ENCODE measurements at places on chromosomes 12 and 14. TPM values are rescaled to one million over a fixed set of nuclear protein-coding genes. Genes with fewer than 3 reads are reported as not detected.

The KRT85 gene
- total RNA-seq = not detected

The FIGNL2 gene
- 0.24 TPM for total RNA-seq

The CLEC4C gene
- not detected for total RNA-seq

The PYGL gene
- 7.4 TPM for total RNA-seq

The CAPZA3 gene
- not detected for total RNA-seq

The DPF3 gene
- total RNA-seq = 23.2 TPM

The GPATCH2L gene
- 25.5 TPM for total RNA-seq

The DTX1 gene
- 2.0 TPM for total RNA-seq

The MSRB3 gene
- total RNA-seq = 108 TPM

The RAPGEF3 gene
- 19.7 TPM for total RNA-seq

The SOCS2 gene
- 32.2 TPM for total RNA-seq

The GARIN6 gene
- not detected for total RNA-seq

- no peak for DNase-seq
- H3K27me3 ChIP-seq = no peaks in the 10 kb centered on the region
- H3K36me3 ChIP-seq = no peaks in the 10 kb centered on the region
- H3K27ac ChIP-seq = no peak overlapping the region
- H3K4me3 ChIP-seq = no peak overlapping the region
These were observed 1.2 kb upstream of the CLEC7A start for GRCh38 chr12:10131111-10131690.

DNA sequence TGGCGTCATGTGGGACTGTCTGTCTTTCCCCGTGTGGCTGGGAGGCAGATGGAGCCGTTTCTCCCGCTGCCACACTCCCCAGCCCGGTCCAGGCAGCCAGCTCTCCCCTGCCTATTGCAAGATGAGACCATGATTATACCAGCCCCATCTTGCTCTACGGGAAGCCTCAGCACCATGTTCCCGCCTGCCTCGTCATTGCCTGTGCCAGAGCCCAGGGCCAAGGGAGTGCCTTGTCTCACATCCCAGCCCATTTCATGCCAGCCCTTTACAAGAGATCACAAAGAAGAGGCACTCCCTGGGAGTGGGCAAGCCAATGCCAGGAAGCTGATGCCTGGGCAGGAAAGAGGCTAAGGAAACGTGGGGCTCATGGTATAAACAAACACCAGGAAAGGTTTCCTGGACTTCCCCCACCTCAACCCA lies 23.9 kb downstream of the GPR68 start:
- DNase-seq = no peak
- H3K27me3 ChIP-seq = no peaks in the 10 kb centered on the region
- H3K36me3 ChIP-seq = peaks cover 80% of the 10 kb centered on the region
- peak overlapping the region; percentile 35 for H3K27ac ChIP-seq
- H3K4me1 ChIP-seq = peaks cover 39% of the 10 kb centered on the region
- H3K4me3 ChIP-seq = no peak overlapping the region

- H3K27ac ChIP-seq = peak overlapping the region; percentile 47
- H3K27me3 ChIP-seq = no peaks in the 10 kb centered on the region
- H3K36me3 ChIP-seq = peaks cover 97% of the 10 kb centered on the region
- no peaks in the 10 kb centered on the region for H3K4me1 ChIP-seq
- no peak for DNase-seq
These were observed 65.0 kb downstream of the FOXN4 start for GRCh38 chr12:109244073-109244472.

- DNase-seq = no peak
- peaks cover 5% of the 10 kb centered on the region for H3K4me1 ChIP-seq
- H3K36me3 ChIP-seq = peaks cover 37% of the 10 kb centered on the region
- no peak overlapping the region for H3K27ac ChIP-seq
- no peaks in the 10 kb centered on the region for H3K27me3 ChIP-seq
- H3K4me3 ChIP-seq = no peak overlapping the region
These were observed 81.2 kb downstream of the SCAF11 start for GRCh38 chr12:45909041-45909713.

GRCh38 chr14:24362241-24362960 lies 5.6 kb upstream of the NFATC4 start:
- peaks cover 9% of the 10 kb centered on the region for H3K27me3 ChIP-seq
- H3K4me1 ChIP-seq = peaks cover 27% of the 10 kb centered on the region

DNA sequence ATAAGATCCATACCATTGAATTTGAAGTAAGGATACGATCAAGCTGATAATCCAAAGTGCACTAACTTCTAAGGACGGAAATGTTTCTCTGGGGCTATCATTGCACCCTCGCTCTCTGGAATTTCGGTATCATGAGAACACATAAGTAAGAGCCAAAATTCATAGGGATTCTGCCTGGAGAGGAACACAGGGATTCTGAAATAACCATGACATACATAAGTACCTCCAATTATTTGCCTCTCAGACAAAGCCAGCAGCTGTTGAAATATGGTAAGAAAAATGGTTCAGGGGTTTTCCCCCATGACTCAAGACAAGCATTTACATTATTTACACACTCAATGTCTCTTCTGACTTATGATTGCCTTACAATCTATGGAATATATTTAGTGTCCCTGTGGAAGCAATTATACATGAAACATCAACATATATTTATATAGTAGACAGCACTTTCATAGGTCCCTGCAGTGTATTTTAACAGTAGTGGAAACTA lies 1123.6 kb upstream of the SEL1L start:
- no peak for DNase-seq
- no peaks in the 10 kb centered on the region for H3K36me3 ChIP-seq
- no peaks in the 10 kb centered on the region for H3K4me1 ChIP-seq
- no peak overlapping the region for H3K4me3 ChIP-seq

DNA sequence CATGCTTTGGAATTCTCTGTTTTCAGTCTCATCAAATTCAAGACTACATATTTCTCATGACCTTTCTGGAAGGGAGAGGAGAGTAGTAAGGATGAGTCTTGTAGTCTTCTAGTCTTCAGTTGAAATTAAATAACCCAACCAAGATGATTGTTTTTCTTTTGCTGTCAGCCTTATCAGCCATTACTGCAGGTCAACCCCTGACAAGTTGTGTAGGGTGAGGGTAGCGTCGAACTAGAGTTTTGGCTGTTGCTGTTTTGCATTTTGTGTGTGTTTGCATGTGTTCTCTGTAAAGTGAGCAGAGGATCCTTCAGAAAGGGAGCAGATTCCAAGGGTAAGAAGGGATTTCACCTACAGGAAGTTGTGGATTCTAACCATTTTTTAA lies 28.4 kb downstream of the DIP2B start:
- no peaks in the 10 kb centered on the region for H3K27me3 ChIP-seq
- no peak overlapping the region for H3K27ac ChIP-seq
- H3K4me1 ChIP-seq = peaks cover 18% of the 10 kb centered on the region
- DNase-seq = no peak

DNA sequence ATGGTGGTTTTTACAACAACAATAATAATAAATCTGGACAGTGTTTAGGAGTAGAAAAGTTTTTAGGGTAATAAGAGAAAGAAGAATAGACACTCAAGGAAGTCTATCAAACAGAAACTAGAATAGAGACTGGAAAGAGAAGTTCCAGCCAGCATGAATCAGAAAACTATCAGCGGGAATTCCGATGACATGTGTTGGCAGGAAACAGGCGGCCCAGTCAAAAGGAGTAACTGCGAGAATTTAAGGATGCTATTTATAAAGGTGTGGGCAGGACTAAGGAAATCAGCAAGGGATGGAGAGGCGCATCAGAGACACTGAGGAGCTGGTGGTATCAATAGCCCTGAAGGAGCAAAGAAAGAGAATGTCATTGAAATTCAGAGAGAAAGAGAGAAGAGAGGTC lies 89.9 kb downstream of the TBX5 start:
- H3K27ac ChIP-seq = no peak overlapping the region
- H3K27me3 ChIP-seq = no peaks in the 10 kb centered on the region
- peak; percentile 11 for DNase-seq
- no peaks in the 10 kb centered on the region for H3K4me1 ChIP-seq
- H3K4me3 ChIP-seq = no peak overlapping the region
- no peaks in the 10 kb centered on the region for H3K36me3 ChIP-seq

- no peak overlapping the region for H3K27ac ChIP-seq
- no peaks in the 10 kb centered on the region for H3K4me1 ChIP-seq
- no peaks in the 10 kb centered on the region for H3K27me3 ChIP-seq
- H3K4me3 ChIP-seq = no peak overlapping the region
- no peaks in the 10 kb centered on the region for H3K36me3 ChIP-seq
These were observed 66.5 kb downstream of the TRIM9 start for GRCh38 chr14:51028361-51028760.

- H3K4me1 ChIP-seq = peaks cover 23% of the 10 kb centered on the region
- H3K36me3 ChIP-seq = no peaks in the 10 kb centered on the region
- no peak overlapping the region for H3K4me3 ChIP-seq
- H3K27me3 ChIP-seq = no peaks in the 10 kb centered on the region
- DNase-seq = no peak
These were observed 37.7 kb upstream of the DUSP6 start for GRCh38 chr12:89389755-89390661.

GRCh38 chr12:115802767-115803166 lies 474.7 kb downstream of the MED13L start:
- no peaks in the 10 kb centered on the region for H3K36me3 ChIP-seq
- H3K4me3 ChIP-seq = no peak overlapping the region
- no peaks in the 10 kb centered on the region for H3K27me3 ChIP-seq
- H3K27ac ChIP-seq = no peak overlapping the region

DNA sequence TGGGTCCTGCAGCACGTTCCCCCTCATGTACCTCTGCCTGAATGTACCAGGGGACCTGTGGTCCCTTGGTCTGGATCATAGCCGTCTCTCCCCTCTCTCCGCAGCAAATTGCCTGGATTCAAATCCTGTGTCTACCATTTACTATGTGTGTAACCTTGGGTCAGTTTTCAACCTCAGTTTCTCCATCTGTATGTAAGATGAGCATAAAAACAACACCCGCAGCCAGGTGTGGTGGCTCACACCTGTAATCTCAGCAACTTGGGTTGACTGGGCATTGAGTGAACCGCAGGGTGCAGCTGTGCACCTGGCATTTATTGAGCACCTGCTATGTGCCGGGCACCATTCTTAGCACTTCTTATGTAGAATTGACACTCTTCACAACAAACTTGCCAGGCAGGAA lies 14.1 kb downstream of the CYP46A1 start:
- H3K4me1 ChIP-seq = no peaks in the 10 kb centered on the region
- H3K36me3 ChIP-seq = no peaks in the 10 kb centered on the region
- no peak overlapping the region for H3K27ac ChIP-seq

GRCh38 chr12:40039598-40039997 lies 66.3 kb downstream of the SLC2A13 start:
- no peaks in the 10 kb centered on the region for H3K27me3 ChIP-seq
- no peak for DNase-seq
- H3K4me3 ChIP-seq = no peak overlapping the region

- no peak for DNase-seq
- peaks cover 29% of the 10 kb centered on the region for H3K27me3 ChIP-seq
- peak overlapping the region; percentile 93 for H3K27ac ChIP-seq
- no peak overlapping the region for H3K4me3 ChIP-seq
- H3K36me3 ChIP-seq = no peaks in the 10 kb centered on the region
- H3K4me1 ChIP-seq = peaks cover 40% of the 10 kb centered on the region
These were observed 4.6 kb downstream of the PKP2 start for GRCh38 chr12:32891956-32892355.

DNA sequence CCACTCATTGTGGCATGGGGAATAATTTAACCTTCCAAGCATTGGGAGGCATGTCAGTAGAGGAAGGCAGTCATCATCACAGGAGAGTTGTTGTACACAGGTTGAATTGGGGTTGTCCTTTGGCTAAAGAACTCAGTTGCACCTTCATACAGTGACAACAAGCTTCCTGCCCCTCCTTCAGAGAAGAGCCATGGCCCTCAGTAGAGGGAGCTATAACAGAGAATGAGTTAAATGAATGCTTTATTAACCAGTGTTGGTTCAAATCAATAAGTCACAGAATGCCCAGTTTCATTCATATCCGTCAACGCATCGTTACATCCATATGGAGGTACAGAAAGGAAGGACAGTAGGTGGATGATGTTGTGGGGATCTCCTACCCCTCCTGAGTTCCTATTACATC lies 4.8 kb downstream of the IFNG-AS1 start:
- no peaks in the 10 kb centered on the region for H3K27me3 ChIP-seq
- no peak for DNase-seq
- H3K4me1 ChIP-seq = no peaks in the 10 kb centered on the region
- H3K4me3 ChIP-seq = no peak overlapping the region

All from heart right ventricle (tissue), 16 donors.